Progenitor cell of endocrine pancreas (in vitro differentiated cells): ENCODE measurements at places on chromosomes 16 and 17. TPM values are rescaled to one million over a fixed set of nuclear protein-coding genes. Genes with fewer than 3 reads are reported as not detected.

NDUFAF8 gene
- total RNA-seq = 39.7 and 43.6 TPM in 2 replicates

TBX2 gene
- total RNA-seq = 1.1 and 3.6 TPM in 2 replicates

KRTAP4-3 gene
- total RNA-seq = not detected in 2 replicates

ADGRG3 gene
- total RNA-seq = not detected in 2 replicates

CLEC19A gene
- total RNA-seq = not detected in 2 replicates

- no peak for DNase-seq
Measured at GRCh38 chr17:74759243-74759801, 10.9 kb downstream of the NHERF1 start.

DNA sequence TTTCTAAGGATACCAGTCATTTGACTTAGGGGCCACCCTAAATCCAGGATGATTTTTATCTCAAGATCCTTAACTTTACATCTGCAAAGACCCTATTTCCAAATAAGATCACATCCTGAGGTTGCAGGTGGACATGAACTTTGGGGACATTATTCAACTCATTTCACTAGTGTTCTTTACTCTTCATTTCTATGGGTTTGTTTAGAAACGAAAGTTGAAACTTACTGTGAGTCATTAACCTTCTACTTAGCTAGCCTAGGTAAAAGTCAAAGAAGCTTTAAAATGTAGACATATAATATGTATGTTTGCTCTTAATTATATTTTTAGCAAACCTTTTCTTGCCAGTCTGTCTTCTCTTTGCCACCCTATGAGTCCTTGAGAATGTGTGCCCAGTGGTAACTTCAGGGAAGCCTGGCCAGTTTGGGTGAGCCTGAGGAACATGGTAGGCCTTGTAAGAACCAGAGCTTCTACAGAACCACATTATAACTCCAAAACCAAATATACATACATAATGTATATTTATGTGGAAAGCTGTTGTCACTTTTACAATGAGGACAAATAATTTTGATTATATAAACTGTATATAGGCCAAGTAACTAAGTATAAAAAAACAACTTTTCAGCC lies 38.4 kb downstream of the BPTF start:
- DNase-seq = no peak

DNA sequence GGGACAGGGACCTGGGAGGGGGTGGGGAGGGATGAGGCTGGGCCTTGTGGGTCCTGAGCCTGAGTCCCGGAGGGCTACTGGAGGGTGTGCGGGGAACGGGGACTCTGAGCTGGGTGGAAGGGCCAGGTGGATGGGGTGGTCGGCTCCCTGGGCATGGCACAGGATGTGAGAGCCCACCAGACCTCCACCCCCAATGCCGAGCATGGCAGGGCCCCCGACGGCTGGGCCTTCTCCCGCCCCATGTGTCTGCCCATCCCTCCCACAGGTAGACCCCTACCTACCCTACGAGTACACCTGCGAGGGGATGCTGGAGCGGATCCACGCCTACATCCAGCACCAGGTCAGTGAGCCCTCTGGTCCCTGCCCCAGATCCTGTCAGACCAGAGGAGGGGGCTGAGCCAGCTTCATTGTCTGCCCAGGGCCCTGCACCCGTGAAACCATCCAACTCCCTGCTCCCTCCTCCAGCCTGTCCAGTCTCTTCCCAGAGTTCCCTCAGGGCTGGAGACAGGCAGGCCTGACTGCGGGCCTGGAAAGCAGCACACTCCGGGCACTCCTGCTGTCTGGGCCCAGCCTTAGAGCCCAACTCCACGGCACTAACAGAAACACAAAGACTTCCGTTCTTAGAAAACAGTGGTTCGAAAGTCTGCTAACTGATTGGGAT lies 78.0 kb downstream of the MGAT5B start:
- DNase-seq = no peak

DNA sequence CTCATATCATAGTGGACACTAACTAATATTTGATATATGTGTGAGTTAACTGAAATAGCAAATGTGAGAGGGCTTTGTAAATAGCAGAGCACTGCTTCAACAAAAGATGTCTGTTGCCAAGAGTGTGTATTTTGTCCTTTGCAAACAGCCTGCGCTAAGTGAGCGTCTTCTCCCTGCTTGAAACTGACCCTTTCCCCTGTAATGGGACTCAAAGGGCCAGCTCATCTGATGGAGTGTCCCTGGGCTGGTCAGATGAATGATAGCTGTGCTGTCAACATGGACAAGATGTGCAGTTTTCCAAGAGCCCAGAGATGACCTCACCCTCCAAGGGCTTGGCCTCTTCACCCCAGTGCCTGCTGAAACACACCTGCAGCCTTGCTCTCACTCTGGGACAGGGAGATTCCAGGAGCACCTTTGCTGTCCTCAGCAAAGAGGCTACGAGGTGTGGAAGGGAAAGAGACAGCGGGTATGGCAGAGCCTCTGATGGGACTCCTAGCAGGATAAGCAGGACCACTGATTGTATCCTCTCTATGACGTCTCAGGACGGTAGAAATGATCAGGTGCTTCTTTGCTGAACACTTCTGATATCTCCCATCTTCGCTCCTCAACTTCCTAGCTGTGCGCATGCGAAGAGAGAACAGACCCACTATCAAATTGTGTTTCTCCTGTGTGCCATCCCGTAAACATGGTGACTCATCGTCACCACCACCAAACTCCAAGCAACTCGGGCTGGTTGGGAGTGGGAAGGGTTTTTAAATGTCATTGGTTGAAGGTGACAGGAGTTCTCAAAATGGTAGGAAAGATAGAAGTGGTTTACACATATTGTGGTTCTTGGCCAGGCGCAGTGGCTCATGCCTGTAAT lies 35.8 kb upstream of the TBX2 start:
- DNase-seq = no peak

DNA sequence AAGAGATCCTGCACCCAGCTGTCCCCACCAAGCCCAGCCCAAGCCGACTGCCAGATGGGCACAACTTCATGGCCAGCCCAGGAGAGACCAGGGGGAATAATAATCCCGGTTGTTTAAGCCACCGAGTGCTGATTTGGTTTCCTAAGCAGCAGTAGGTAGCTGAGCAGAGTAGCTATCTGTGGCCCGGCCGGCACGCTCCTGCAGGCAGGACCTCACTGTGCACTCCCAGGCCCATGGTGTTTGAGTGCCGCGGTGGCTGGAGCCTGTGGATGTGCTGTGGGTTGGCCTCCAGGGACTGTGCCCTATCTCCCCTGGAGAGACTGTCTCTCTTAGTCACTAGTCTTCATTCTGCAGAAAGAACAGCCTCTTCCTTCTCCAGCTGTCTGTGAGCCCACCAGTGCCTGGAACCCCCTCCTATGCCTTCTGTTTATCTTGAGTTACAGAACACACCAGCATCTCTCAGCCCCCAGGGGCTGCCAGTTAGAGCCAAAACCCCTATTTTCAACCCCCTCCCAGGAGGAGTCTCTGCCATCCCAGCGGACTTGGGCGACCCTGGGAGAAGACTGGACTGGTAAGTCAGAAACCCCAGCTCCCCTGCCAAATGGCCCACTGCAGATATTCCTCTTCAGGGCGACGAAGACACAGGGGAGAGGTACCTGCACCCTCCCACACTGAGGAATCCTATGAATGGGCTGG lies 152.0 kb downstream of the SDK2 start:
- no peak for DNase-seq

DNA sequence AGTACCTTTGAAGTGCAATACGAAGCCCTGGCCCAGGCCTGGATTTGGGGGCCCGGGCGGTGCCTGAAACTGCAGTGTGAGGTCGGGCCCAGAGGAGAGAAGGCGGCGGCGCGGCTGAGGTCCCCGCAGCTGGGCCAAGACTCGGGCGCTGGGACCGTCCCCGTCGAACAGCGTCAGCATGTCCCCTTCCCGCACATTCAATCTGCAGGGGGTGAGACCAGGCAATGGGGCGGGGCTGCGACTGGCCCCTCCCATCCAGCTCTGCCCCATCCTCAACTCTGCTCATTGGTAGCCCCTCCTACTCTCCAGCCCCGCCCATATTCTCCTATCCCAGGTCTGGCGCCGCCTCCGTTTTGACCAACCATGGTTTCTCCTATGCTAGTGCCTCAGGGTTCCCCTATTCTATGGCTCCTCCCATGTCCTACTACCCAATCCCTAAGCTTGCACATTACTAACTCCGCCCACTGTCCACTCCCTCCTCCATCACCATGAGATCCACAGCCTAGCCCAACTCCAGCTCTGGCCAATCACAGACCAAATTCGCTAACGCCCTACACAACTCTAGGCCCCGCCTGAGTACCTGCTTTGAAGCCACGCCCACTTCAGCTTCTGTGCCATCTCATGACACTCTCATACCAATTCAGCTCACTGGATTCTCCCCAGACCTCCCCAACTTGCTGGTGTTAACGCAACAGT lies 14.4 kb upstream of the CDIPT start:
- DNase-seq = no peak

DNA sequence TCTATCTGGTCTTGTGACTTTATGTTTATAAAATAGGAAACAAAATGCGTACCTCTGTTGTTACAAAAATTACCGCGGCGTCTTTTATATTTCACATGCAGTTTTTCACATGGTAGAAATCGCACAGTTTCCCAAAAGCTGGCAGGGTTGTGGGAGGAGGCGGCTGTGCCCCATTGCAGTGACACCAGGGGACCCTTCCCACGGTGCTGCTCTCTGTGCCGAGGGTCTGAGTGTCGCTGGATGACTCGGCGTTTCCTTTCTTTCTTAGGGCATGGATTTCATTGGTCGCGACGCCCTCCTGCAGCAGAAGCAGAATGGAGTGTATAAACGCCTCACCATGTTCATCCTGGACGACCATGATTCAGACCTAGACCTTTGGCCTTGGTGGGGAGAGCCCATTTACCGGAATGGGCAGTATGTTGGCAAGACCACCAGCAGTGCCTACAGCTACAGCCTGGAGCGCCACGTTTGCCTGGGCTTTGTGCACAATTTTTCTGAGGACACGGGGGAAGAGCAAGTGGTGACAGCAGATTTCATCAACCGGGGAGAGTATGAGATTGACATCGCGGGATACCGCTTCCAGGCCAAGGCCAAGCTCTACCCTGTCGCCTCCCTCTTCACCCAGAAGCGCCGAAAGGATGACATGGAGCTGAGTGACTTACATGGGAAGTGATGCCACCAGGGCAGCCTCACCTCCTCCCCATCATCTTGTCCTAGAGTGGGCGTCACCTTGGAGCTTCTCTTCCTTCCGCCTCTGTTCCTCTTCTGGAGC lies 17.2 kb upstream of the CLEC18C start:
- DNase-seq = no peak

DNA sequence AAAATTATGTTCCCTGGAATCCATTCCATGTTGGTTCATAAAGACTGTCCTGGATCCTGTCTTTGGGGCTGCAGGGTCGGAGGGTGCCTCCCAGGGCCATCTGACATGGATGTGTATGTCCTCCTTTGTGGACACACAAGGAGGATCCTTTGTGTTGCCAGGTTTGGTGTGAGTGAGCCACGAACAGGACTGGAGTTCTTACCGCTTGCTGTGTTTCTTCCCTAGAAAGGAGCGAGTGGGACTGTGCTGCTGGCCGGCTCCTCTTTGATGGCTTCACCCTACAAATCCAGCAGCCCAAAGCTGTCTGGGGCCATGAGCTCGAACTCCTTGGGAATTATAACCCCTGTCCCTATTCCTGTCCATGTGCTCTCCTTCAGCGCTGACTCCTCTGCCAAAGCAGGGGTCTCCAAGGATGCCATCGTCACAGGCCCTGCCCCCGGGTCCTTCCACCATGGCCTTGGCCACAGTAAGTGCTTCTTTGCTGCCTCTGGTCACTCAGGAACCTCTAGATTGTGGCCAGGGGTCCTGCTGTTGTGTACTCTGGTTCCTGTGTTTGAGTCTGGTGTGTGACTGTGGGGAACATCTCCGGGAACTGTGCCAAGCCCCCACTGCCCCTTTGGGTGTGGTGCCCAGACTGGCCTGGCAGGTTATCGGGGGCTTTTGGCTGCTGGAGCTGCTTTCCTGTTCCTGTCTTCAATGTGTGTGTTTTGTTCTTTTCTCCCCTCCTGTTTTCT lies 29.5 kb downstream of the UBN1 start:
- DNase-seq = no peak

GRCh38 chr16:21611198-21611555 lies 11.8 kb downstream of the METTL9 start:
- DNase-seq = no peak

- DNase-seq = no peak
Measured at GRCh38 chr16:88473666-88474534, 20.8 kb downstream of the ZFPM1 start.

DNA sequence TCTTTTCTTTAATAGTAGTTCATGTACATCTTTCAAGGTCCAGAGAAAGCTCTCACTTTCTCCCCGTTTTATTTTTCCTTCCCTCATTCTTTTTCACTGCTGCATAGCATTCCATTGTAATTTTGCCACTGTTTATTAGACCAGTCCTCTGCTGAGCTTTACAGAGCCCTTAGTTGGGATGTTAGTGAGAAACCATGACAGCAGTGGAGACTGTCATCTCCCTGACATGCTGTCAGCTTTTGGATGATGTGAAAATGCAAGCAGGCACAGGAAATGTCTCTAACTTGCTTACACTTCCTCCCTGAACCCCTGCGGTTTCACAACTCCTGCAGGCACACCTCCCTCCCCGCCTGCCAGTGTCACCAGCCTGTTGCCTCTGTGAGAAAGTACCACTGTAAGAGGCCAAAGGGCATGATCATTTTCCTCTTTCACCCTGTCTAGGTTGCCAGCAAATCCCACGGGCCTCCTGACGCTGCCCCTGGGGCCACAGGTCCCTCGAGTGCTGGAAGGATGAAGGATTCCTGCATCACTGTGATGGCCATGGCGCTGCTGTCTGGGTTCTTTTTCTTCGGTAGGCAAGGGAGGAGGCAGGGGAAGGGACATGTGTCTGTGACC lies at the start of gene ITGAL:
ITGAL (plus strand) TSS at position 415 of the 615 bp plus-strand sequence; CDS start at position 511, 96 bp downstream.
- DNase-seq = no peak

- no peak for DNase-seq
Measured at GRCh38 chr16:52383640-52384292, 163.2 kb downstream of the TOX3 start.

GRCh38 chr17:29252101-29252791 lies 5.6 kb downstream of the CRYBA1 start:
- DNase-seq = no peak

DNA sequence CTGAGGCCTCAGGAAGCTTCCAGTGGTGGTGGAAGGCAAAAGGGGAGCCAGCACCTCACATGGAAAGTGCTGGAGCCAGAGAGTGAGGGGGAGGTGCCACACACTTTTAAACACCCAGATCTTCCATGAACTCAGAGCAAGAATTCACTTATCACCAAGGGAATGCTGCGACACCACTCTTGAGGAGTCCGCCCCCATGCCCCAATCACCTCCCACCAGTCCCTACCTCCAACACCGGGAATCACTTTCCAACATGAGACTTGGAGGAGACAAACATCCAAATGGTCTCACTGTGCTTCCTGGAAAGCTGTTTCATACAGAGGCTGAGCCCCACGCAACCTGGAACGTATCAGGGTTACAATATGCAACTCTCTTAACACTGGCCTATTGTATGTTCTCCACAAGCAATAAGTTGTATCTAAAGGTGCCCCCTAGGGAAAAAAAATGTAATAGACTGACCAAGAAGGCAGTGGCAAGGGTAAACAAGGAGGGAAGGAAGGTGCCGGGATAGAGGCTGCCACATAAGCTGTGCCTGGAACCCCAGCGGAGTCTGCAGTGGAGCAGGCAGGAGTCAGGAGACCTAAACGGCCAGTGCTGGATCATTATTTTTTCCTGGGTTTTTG lies 106.7 kb upstream of the FOXF1 start:
- no peak for DNase-seq
